ENCODE measurements at places on chromosomes 13 and 19. TPM values are rescaled to one million over a fixed set of nuclear protein-coding genes. Genes with fewer than 3 reads are reported as not detected.

The PINLYP gene
- 2.0 TPM for polyA plus RNA-seq

GRCh38 chr13:102555914-102556553, 40.8 kb upstream of the TPP2 start:
- no peaks in the 10 kb centered on the region for H3K4me1 ChIP-seq
- H3K27me3 ChIP-seq = no peaks in the 10 kb centered on the region
- no peaks in the 10 kb centered on the region for H3K36me3 ChIP-seq
- no peak overlapping the region for H3K27ac ChIP-seq
- peak; percentile 27 for DNase-seq

DNA sequence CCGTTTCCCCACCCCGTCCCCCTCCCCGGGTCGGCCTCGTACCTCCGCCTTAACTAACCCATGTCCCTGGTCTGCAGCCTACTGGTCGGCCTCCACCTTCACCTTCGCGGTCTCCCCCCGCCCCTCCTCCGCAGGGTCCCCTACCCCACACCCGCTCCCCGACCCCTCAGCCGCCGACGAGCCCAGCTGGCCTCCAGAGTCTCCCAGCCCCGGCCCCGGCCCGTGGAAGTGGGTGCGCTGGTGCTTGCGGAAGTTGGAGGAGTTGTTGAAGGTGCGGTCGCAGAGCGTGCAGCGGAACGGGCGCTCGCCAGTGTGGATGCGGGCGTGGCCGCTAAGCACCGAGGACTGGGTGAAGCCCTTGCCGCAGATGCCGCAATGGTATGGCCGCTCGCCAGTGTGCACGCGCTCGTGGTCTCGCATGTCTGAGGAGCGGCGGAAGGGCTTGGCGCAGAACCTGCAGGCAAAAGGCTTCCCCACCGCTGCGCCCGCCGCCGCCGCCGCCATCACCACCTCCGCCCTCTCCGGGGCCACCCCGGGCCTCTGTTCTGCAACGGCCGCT, 2.6 kb downstream of the ZNF784 start:
- peaks cover 14% of the 10 kb centered on the region for H3K36me3 ChIP-seq
- H3K4me1 ChIP-seq = peaks cover 10% of the 10 kb centered on the region
- H3K27me3 ChIP-seq = no peaks in the 10 kb centered on the region
- no peak overlapping the region for H3K4me3 ChIP-seq
- no peak overlapping the region for H3K27ac ChIP-seq
- DNase-seq = peak; percentile 27

- H3K4me1 ChIP-seq = no peaks in the 10 kb centered on the region
- DNase-seq = no peak
- peaks cover 1% of the 10 kb centered on the region for H3K36me3 ChIP-seq
- H3K27ac ChIP-seq = no peak overlapping the region
- H3K4me3 ChIP-seq = no peak overlapping the region
Measured at GRCh38 chr19:45355910-45356309, 14.5 kb downstream of the ERCC2 start.

- peaks cover 57% of the 10 kb centered on the region for H3K36me3 ChIP-seq
- H3K4me3 ChIP-seq = no peak overlapping the region
- H3K4me1 ChIP-seq = peaks cover 19% of the 10 kb centered on the region
- H3K27ac ChIP-seq = no peak overlapping the region
- no peak for DNase-seq
- H3K27me3 ChIP-seq = no peaks in the 10 kb centered on the region
Measured at GRCh38 chr19:52959613-52960295, 2.9 kb downstream of the ZNF816 start.
